ENCODE measurements at places on chromosomes 13 and 19.

DNA sequence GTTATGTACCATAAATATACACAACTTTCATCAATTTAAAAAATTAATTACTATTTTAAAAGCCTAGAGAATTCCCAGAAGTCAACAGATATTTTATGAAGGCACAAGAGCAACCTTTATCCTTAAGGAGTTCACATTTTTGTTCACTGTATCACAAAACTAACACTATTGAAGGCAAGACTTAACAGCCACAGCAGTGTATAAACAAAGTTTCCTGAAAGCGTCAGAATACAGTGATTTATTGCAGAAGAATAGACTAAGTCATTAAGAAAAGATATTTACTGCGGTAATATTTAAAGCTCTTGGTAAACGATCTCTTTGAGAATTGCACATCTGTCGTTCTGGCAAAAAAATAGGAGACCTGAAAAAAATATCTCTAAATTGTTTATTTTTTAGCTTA lies 419.3 kb upstream of the NBEA start:
- DNase-seq, result no peak

DNA sequence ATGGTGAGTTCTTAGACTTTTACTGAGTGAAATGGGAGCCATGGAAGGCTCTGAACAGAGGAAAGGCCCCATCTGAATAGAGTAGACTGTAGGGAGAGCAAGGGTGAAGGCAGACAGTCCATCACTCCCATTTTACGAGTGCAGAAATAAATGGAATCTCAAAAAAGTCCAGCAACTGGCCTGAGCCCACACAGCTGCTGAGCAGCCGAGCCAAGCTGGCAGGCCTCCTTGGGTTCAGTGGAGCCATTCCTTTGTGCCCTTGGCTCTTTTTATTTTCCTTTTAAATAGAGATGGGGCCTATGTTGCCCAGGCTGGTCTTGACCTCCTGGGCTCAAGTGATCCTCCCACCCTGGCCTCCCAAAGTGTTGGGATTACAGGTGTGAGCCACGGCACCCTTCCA lies 1.0 kb upstream of the MYH14 start:
- DNase-seq, result no peak

- no peak for DNase-seq
Observed at GRCh38 chr13:20782116-20782708, 8.5 kb upstream of the EEF1AKMT1 start.

DNA sequence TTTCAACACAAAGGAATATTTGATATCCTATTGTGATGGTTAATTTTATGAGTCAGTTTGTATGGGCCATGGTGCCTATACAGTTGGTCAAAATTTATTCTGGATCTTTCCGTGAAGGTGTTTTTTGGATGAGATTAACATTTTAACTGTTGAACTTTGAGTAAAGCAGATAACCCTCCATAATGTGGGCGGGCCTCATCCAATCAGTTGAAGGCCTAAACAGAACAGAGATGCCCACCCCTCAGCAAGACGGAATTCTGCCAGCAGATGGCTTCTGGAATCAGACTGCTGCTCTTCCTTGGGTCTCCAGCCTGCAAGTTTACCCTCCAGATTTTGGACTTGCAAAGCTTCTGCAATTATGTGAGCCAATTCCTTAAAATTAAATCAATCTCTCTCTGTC lies 16.0 kb downstream of the CSNK1A1L start:
- DNase-seq, result no peak

GRCh38 chr19:3981373-3981735 lies 3.9 kb downstream of the EEF2 start:
- no peak for DNase-seq

DNA sequence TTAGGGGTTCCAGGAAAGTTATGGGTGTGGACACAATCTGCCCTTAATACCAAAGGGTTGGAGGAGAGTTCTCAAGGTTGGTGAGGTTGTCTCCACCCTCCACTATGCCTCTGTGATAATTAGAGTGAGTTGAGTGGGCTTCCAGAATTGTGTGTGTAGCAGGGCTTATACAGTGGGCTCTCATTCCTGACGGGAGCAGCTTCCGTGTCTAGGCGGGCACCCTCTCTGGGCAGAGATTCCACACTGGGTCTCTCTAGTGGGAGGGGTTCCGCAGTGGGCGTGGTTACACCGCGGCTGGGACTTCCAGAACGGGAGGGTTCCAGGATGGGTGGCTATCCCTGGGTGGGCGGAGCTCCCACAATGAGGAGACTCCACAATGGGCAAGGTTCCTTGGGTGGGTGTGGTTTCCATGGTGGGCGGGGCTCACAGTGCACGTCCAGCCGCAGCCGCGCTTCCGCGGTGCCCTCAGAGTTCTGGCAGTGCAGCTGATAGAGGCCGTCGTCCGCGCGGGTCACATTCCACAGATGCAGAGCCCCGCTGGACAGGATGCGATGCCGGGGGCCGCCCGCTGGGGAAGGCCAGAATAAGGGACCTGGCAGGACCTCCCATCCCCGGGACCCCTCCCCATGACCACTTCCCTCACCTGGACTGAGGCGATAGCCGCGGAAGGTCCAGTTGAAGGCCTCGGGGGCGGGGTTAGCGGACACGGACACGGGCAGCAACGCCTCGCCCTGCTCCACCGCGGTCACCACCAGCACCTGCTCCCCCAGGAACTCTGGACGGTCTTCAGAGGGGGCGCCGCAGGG lies 8.4 kb downstream of the NPHS1 start:
- peak; percentile 60 for DNase-seq

DNA sequence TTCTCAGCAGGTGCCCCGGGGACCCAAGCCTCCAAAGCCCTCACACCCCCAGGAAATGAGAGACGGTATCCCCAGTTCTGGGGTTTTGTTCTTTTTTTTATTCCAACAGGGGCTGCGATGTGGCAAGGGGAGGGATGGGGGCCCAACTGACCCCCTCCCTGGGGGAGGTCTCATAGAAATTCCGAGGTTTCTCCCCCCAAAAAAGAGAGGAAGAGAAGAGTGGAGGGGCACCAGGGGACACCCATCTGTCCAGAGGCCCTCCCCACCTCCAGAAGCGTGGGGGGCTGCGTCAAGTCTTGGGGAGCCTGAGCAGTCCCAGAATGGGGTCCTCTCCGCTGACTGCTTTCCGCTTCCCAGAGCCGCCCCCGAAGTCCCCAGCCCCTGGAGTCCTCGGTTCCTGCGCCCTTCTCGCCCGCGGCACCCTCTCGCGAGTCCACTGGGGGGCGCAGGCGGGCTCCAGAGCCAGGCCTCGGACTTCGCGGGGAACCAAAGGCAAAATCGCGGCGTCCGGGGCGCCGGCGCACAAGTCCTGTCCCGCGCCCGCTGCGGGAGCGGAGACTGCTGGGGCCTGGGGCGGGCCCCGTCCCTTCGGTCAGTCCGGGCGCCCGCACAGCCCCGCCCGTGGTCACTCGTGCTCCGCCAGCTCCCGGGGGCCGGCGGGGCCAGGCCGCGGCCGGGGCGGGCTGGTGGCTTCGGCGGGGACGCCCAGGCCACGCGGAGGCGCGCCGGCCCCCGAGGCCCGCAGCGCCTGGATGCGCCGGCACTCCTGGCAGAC lies 4.4 kb upstream of the ATP1A3 start:
- peak; percentile 16 for DNase-seq

GRCh38 chr19:3250675-3251074 lies 26.2 kb downstream of the CELF5 start:
- DNase-seq, result no peak

DNA sequence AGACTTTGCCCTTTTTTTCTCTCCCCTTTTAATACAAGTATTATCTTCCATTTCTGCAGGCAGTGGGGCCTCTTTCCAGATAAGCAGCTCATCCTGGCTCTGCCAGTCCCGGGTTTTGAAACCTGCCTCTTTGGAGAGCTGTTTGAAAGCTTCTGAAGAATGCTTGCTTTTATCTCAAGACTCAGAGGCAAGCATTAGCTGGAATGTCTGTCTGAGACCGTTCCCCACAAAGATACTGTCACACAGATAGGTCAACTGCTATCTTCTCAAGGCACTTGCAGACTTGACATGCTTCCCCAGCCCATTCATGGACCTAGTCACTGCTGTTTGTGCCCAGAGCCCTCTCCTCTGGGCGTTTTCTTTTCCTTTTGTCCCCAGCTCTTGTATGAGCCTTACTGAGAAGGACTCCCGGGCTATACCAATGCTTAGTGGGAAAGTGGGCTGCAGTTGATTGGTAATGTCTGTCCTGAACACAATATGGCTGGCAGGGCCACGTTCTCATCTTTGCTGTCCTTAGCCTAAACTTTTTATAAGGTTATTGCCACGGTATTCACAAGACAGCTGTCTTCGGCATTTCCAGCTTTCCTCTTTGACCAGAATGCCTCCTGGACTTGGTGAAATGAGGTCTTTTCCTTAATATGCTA lies 13.4 kb downstream of the SERP2 start:
- DNase-seq, result no peak

GRCh38 chr19:10503002-10503789 lies at the start of gene KEAP1:
Gene KEAP1, minus strand, starts transcription at chr19:10503356. Its CDS starts 3,323 bp downstream, at chr19:10500033.
- peak; percentile 48 for DNase-seq

- DNase-seq, result no peak
Observed at GRCh38 chr19:48636859-48637448, at the start of gene DBP. Gene DBP, minus strand, starts transcription at chr19:48637379. Its CDS starts 385 bp downstream, at chr19:48636994.

GRCh38 chr19:35292421-35293362 lies 731 bp downstream of the MAG start:
- DNase-seq, result no peak

DNA sequence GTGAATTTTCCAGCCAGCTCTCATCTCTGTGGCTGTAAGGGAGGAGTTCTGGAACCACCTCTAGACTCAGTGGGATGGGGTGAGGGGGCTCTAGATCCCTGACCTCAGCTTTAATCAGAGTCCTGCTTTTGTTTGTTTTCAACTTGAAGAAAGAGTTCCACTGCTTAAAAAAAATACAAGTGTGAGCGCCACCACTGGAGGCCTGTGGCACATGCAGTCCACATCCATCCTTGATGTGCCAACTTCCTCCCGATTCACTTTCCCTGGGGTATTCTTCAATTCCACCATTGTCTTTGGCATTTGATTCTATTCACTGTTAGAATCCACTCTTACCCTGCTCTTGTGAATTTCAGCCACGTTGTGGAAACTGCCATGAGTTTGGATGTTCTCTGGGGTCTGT lies 62.4 kb upstream of the GJB6 start:
- DNase-seq, result no peak

DNA sequence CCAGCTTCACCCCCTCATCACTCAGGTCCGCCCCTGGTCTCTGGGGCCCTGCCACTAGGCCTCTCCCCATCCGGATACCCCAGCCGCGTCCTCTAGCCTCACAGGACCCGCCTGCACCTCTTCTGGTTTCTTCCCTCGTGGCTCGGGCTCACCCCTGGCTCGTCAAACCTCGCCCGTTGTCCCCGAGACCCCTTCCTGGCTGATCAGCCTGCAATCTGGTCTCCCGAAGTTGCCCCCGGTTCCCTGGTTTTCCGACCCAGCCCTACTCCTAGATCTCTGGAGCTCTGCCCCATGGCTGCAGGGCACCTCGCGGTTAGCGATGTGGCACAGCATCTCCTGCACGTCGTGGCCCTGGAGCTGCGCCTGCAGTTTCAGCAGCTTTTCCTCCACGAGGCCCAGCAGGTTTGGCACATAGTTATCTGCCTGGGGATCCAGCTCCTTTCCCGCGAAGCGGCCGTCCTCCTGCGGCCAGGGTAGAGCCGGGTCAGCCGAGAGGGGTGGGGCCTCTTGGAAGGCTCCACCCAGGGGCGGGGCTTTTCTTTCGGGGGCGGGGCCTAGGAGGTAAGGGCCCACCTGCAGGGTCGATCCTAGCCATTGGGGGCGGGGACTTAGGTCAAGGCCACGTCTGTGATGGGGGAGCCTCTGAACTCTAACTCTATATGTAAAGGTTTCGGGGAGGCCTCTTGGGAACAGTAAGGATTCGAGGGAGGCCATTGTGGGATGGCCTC lies 2.4 kb upstream of the RGL3 start:
- peak; percentile 52 for DNase-seq

DNA sequence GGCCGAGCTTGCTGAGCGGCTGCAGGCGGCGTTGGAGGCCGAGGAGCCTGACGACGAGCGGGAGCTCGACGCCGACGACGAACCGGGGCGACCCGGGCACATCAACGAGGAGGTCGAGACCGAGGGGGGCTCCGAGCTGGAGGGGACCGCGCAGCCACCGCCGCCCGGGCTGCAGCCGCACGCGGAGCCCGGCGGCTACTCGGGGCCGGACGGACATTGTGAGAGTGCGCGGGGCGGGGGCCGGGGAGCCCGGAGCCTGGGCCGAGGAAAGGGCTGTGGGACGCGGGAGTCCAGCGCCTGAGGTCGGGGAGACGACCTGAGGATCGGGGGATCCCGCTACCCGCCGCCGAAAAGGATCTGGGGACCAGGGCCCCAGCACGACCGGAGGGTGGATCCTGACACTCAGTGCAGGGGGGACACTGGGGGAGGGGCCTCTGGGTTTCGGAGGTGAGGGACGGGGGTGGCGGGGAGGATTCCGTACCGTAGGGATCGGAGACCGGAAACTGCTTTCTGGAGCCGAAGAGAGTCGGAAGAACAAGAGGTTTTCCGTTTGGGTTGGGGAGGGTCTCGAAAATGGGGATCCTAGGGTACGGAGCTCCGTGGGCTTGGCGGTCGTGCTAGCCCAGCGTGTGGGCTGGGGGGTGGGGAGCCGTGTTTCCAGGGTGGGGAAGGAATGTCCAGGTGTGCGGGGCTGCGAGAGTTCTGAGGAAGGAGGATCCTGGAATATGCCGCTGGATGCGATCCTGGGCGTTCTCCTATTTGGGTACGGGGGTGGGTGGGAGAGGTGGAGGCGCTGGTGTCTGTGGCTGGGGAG lies 616 bp downstream of the HNRNPUL1 start:
- no peak for DNase-seq

DNA sequence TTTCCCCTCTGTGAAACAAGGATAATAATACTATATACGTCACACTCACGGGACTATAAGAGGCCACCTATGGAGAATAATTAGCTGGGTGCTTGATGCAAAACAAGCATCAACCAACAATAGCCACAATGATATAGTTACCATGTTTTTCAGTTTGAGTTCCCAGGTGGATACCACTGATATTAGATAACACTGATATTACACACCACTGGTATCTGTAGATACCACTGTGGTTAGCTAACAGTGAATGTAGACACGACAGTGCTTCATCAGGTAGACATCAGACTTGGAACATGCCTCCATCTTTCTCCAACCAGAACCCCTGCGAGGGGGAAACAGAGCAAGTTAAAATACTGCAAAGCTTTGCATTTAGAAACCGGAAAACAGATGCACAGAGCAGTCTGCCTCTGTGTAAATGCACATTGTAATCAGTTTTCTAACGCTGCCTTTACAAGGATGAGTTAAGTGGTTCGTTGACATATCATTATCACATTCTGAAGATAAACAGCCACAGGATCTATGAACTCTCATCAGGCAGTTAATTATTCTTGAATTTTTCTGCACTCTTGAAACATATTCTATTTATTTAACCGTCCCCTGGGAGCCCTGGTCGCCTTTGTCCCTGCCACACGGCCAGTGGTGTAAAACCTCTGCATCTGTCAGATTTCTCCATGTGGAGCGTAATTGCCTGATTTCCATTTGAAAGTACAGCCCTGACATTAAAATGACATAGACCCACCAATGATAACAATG lies 80.7 kb downstream of the RNASEH2B start:
- no peak for DNase-seq

- DNase-seq, result no peak
Observed at GRCh38 chr13:109154146-109154545, 524.7 kb downstream of the MYO16 start.

Data from NCI-H774 (cell line).